Activated T-helper 1 cell treated with anti-CD3 and anti-CD28 coated beads, Interleukin-2, amount 50 U/mL, for 16 hours (primary cell): ENCODE measurements at places on chromosomes 1 and 21.

DNA sequence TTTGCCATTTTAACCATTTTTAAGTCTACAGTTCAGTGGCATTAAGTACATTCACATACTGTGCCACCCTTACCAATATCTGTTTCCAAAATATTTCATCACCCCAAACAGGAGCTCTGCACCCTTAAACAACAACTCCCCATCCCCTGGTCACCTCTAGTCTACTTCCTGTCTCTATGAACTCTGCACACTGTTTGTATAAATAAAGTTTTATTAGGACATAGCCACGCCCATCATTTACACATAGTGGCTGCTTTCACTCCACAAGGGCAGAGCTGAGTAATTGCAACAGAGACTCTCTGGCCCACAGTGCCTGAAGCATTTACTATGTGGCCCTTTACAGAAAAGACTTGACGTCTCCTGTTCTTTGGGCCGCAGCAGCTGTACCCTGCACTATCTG, 30.1 kb downstream of the KCNAB2 start:
- DNase-seq: no peak

DNA sequence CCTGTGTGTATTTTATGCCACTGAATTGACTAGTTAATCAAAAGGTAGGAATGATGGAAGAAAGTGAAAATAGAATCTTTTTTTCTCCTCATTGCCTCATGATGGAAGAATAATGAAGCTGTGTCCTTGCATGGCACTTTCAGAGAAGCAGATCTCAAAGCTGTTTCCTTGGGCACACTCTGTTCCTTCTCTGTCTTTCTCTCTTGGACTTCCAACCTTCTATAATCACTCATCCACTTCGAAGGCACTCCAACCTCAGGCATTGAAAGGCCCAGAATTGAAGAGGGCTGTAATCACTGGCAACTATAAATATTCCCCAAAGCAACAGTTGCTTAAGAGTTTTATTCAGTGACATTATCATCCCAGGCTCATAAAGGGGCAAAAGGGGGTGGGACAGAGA, 31.1 kb upstream of the DNASE2B start:
- no peak for DNase-seq

DNA sequence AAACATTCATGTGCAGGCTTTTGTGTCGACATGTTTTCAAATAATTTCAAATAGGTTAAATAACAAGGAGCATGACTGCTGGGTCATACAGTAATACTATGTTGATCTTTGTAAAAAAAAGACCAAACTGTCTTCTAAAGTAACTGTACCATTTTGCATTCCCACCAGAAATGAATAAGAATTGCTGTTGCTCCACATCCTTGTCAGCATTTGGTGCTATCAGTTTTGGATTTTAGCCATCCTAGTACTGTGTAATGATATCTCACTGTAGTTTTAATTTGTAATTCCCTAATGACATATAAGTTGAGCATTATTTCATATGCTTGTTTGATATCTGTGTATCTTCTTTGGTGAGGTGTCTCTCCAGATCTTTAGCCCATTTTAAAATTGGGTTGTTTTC, 11.6 kb downstream of the UROD start:
- no peak for DNase-seq

- no peak for DNase-seq
Observed at GRCh38 chr1:7192453-7192852, 407.2 kb downstream of the CAMTA1 start.

DNA sequence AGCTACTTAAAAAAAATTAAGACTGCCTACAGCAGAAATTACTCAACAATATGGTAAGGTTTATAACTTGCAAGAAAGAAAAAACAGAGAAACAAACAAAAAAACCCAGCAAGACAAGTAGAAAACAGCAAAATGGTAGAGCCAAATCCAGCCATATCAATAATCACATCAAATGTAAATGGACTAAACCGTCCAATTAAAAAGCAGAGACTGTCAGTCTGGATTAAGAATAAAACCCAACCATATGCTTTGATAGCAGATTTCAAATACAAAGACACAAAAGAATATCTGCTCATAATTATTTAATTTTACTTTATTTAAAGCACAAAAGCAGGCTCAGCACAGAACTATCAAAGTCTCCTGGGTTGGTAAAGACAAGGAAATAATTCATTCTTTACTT, 17.5 kb downstream of the PACC1 start:
- DNase-seq: no peak

DNA sequence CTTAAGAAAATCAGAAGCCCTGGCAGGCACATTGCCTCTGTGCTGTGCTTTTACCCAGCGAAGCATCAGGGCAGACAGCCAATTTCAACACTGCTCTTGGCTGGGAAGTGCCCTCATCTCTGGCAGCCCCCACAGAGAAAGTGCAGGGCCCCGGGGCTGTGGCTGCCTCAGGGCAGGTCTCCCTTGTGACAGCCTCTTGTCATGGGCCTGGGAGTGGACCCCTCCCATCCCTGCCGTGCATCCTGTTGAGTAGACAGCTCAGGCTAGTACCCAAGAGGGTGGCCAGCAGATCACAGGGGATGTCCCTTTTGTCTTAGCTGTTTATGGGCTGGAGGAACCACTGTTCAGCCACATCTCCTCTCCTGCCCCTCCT, 23.3 kb downstream of the TTC34 start:
- DNase-seq: no peak

GRCh38 chr1:118773656-118774055, 214.5 kb downstream of the TBX15 start:
- no peak for DNase-seq

- no peak for DNase-seq
Observed at GRCh38 chr1:92826792-92827191, 5.0 kb upstream of the RPL5 start.

DNA sequence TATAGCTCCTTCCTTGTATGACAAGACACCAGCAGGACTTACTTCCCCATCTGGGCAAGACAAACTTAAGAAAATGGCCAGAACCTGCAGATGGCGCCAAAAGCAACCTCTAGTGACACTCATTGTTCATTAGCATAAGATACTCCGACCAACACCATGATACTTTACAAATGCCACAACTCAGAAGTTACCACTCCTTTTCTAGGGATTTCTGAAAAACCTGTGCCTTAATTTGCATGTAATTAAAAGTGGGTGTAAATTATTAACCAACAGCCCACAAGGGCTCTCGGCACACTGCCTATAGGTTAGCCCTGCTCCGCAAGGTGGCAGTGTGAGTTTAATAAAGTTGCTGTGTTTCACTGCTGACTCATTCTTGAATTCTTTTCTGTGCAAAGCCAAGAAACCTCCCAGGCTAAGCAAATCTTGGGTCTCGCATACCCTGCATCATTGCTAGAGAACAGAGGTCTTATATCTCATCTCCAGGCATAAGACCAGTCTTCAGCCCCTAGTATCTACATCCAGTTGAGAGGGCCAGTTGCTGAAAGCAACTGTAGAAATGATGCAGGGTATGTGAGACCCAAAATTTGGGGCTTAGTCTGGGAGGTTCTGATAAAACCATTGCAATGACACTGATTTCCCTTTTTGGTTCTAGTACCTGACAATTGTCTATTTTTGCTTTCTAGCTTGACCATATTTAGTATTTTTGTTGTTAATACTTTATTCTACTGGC, 86.4 kb downstream of the FAF1 start:
- DNase-seq: peak; percentile 37

DNA sequence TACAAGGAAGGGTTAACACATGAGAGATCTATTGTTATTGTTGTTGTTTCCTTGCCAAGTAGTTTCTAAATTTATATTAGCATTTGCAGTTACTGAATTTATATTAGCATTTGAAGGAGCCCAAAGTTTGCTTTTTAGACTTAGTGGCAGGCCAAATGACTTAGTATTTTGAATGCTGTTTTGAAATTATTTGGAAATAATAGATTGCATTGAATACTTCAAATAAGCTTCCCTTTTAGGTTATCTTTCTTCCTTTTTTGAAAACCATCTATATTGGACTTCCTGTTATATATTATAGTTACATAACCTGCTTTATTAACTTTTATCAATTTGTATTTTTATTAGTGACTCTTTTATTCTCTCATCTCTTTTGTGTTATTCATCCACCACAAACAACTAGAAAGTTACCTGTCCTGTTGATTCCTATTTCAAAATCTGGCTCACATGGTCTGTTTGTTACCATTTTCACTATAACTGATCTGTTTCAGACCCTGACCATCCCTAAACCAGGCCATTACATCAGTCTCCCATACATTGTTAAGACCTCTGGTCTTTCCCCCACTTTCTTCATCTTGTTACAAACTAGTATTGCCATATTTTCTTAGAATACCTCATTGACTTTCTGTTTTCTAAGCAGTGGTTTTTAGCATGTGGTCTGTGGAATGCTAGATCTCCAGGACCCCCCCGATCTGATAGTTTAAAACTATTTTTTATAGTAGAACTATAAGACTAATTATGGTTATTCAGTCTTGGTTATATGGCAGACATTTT, 185.2 kb downstream of the RASAL2 start:
- DNase-seq: no peak

- DNase-seq: no peak
Observed at GRCh38 chr1:236890152-236891056, 95.3 kb downstream of the MTR start.

GRCh38 chr1:40770296-40771070, 13.1 kb upstream of the KCNQ4 start:
- no peak for DNase-seq

DNA sequence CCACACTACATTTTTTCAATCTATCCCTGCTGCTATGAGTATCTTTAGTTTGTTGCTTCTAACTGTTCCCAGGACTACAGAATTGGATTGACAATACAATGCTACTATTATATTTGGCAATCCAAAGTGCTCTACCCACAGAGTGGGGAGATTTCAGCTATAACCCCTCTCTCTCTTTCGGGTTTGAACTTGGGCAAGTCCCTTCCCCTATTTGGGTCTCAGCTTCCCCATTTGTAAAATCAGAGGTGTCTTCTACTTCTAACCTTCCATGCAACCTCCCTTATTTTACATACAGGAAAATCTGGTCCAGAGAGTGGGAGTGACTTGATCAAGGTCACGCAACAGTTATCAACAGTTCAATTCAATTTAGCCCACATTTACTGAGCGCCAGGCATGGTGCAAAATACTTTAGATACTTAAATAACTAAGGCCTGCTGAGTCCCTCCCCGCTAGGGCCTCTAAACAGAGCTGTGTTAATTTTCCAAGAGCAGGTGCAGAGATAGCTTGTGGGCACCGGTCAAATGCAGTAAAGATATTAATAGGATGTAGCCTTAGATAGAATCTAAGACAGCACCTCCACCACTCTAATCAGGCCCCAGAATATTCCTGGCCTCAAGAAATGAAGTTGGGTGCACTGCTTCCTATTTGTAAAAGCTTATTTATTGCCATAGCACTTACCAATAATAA, 9.4 kb upstream of the GPX7 start:
- no peak for DNase-seq

DNA sequence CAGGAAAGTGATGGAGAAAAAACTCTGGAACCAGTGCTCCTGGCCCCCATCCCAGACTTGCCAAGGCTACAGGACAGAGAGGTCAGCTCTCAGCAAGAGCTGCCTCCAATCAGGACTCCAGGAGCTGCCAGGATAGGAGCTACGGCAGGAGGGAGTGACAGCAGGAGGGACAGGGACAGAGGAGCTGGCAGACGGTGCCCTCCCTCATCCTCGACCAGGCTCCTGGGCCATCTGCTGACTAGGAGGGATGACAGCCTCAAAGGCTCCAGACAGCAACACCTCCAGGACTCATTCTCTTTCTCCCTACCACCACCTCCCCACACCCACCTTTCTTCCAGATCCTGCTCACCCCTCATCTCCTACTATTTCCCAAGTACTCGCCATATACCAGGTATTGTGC, 22.7 kb downstream of the DLGAP3 start:
- no peak for DNase-seq

GRCh38 chr1:16979475-16980327, 719 bp downstream of the MFAP2 start:
- no peak for DNase-seq

DNA sequence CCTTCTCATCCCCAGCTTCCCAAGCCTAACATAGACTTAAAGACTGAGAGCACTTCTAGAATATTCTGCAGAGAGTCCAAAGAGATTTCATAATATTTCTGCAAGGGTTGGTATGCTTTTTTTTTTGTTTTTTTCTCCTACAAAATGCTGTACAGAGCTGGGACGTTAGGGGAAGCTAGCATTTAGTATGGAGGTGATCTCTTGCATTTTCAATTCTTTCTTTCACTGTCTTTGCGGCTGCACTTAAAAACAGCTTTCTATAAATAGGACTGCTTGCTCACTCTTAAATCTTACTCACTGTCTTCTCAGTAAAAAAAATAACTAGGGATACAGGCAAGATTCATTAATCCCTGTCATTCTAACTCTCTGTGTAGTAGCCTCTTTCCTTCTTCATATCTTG, 7.4 kb downstream of the DSCAM start:
- DNase-seq: no peak

DNA sequence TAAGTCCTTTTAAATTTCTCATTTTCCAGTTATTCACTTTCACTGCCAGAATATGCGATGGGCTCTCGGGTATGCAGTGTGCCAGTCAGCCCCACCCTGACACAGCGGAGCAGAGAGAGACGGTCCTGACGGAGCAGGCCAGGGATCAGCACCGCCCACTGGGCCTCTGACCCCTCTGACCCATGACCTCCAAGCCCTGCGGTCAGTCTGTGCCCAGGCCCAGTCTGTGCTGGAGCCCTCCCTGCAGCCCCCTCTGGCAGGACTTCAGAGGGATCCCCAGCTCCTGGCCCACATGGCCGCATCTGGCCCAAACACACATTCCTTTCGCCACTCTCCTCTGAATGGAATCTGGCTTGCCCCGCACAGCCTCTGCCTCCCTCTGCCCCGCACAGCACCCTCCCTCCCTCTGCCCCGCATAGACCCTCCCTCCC, 43.4 kb upstream of the COL6A2 start:
- DNase-seq: no peak

DNA sequence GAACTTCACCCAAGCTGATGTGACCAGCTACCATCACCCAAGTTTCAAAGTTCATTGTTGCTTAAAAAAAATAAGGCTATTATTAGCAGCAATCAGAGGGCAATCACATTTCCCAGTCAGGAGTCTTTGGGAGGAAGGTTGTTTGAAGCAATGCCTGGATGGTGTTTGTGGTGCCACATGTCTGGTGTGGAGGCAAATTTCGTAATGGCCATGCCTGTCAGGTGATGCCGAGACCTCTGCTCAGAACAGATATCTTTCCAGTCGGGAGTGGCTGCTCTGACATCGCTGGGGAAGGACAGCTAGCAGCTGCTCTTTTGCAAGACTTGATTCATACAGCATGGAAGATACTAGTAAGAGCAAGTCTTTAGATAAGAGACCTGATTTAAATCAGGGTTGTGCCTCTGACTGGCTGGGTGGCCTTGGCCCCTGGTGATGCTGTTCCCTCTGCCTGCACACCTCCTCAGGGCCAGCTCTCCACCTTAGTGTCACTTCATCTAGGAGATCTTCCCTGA, 187.8 kb upstream of the JUN start:
- no peak for DNase-seq

DNA sequence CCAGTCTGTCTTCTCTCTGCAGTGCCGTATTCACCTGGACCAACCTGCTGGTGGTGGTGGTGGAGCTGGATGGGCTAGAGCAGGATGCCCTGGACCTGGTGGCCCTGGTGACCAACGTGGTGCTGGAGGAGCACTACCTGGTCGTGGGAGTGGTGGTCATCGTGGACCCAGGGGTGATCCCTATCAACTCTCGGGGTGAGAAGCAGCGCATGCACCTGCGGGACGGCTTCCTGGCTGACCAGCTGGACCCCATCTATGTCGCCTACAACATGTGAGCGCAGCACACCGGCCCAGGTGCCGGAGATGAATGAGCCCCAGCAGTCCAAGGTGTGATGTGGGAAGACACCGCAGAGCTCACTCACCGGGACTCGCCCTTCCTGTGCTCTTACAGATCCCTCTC, 37.5 kb downstream of the S100B start:
- no peak for DNase-seq
